ENCODE measurements at places on chromosomes 16 and 17.

GRCh38 chr17:1650731-1651558 is 1.3 kb upstream of the RILP start:
- no peak for DNase-seq

GRCh38 chr17:39939588-39940419 is 12.3 kb downstream of the LRRC3C start:
- DNase-seq: no peak

- no peak for DNase-seq
These were observed 16.4 kb upstream of the KDM6B start for GRCh38 chr17:7817643-7817964.

- no peak for DNase-seq
These were observed 86.7 kb downstream of the USP31 start for GRCh38 chr16:23062524-23062923.

DNA sequence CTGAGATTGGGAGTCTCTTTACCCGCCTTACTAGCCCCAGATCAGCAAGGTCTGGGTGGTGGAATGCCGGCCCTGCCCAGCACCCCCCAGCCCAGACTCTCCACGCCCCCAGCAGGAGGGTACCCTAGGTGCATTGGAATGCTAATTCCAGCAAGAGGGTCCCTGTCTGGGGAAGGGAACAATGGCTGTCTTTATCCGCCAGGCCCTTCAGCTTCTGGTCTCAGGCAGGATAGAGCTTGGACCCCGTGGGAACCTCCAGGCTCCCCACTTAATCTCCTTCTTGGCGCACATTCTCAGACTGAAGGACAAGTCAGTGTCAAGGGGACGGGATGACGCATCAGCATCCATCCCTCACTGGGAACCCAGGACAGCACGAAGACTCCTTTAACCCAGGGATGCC is 85.1 kb downstream of the LITAF start:
- no peak for DNase-seq

DNA sequence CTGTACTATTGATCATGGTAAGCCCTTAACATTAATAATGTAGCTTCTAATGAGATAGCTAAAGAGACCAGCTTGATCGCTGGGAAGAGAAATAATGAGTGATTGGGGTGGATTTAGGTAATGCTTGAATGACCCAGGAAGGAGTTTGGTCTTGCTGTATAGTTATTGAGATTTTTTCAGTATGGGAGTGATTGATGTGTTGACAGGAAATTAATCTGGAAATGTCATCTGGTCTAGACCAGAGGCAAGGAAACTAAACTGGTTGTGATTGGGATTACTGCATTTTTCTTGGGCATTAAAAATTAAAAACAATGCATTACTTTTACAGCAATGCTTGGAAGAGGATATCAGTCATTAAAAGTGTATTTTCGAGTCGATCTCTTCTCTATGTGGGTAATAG is 11.8 kb downstream of the TEFM start:
- DNase-seq: no peak

DNA sequence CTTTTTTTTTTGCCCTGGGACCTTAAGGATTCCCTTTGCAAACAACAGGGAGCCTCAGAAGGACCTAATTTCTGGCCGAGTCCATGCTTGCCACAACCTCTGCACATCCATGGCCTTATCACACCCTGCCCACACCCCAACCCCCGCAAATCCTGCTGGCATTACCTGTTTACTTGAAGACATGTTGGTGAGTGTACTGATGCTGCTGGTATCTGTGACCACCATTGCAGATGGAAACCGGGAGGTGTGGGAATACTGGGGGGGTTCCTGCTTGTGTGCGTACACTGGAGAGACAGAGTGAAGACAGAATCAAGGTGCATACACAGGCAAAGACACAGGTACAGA is 46.0 kb downstream of the HNF1B start:
- DNase-seq: no peak

GRCh38 chr17:16491703-16492612 is at the start of gene LRRC75A:
TSS of gene LRRC75A (minus strand) at chr17:16492193. CDS start at chr17:16491990, 203 bp downstream.
- no peak for DNase-seq

DNA sequence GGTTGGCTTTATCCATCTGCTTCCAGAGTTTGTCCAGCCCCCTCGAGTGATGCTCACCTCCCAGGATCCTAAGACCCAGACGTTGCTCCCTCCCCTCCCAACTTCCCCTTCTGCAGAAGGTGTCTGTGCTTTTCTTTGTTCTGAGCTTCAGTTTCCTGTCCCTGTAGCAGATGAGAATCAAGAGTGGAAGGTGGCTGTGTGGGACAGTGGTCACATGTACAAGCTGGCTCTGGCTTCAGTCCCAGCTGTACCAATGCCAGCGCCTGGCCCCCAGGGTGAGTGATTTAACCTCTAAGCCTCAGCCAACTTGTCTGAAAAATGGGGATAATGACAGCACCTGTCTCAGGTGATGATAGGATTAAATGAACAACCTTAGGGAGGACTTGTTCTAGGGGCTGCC is 7.7 kb downstream of the PRR15L start:
- DNase-seq: no peak

Measured in renal cortical epithelial cell (primary cell).